ENCODE measurements at places on chromosomes 4 and X. TPM values are rescaled to one million over a fixed set of nuclear protein-coding genes. Genes with fewer than 3 reads are reported as not detected.

DSPP gene
- total RNA-seq, result not detected

GRCh38 chrX:119389214-119389613 is 9.9 kb upstream of the SLC25A43 start:
- peaks cover 3% of the 10 kb centered on the region for H3K36me3 ChIP-seq
- DNase-seq, result no peak
- peaks cover 7% of the 10 kb centered on the region for H3K27me3 ChIP-seq
- peaks cover 10% of the 10 kb centered on the region for H3K4me1 ChIP-seq

DNA sequence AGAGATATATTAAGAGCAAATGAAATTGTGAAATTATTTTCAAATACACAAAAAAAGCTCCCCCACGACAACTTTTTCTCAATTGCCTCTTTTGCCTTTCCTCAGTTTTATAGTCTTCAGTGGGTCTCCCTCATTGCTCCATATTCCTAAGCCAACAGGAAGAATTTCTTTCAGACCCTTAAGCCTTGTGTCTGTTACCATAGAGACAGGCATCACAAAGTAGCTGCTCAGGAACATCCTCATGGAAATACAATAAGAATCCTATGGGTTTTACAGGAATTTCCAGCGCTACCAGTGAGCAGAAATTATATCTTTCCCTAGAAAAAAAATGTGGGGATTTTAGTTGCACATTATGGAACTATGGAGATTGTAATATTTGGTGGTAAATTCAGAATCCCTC is 121.9 kb upstream of the DMD start:
- H3K27me3 ChIP-seq, result no peaks in the 10 kb centered on the region
- H3K4me1 ChIP-seq, result peaks cover 13% of the 10 kb centered on the region
- no peak overlapping the region for H3K27ac ChIP-seq
- no peak for DNase-seq

DNA sequence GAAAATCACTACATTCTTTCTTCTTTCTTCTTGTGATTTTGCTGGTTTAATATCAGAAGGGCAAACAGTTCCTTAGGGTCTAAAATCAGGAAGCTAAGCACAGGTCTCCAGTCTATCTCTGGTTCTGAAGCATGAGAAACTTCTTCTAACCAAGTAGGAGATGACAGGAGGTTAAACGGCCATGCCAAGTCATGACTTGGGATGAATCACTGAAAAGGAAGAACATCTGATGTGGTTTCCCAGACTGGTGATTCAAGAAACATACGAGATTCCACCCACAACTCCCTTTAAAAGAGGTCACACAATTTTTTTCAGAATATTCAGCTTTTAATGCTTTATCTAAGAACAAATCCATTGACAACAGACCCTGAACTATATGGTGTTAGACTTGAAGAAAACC is 684.0 kb upstream of the PRKX start:
- no peaks in the 10 kb centered on the region for H3K36me3 ChIP-seq
- H3K27ac ChIP-seq, result no peak overlapping the region
- H3K4me1 ChIP-seq, result no peaks in the 10 kb centered on the region
- no peak overlapping the region for H3K4me3 ChIP-seq

DNA sequence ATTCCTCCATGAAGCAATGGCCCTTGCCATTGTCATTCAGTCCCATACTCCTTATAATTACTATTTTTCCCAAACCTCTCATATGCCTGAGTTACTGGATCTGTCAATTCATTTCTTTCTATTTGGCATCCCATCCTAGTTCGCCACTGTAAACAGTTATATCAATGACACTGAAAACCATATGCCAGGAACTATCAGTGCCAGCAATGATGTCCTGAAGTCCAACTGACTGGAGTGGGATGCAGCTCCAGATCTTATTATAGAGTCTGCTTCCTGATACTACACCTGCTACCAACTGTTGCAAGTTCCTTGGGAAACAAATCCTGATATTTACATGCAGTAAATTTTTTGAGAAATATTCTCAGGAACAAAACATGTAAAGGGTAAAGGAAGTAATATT is 27.0 kb upstream of the BANK1 start:
- DNase-seq, result no peak
- H3K36me3 ChIP-seq, result no peaks in the 10 kb centered on the region
- no peak overlapping the region for H3K4me3 ChIP-seq
- H3K27ac ChIP-seq, result no peak overlapping the region
- H3K4me1 ChIP-seq, result peaks cover 16% of the 10 kb centered on the region

DNA sequence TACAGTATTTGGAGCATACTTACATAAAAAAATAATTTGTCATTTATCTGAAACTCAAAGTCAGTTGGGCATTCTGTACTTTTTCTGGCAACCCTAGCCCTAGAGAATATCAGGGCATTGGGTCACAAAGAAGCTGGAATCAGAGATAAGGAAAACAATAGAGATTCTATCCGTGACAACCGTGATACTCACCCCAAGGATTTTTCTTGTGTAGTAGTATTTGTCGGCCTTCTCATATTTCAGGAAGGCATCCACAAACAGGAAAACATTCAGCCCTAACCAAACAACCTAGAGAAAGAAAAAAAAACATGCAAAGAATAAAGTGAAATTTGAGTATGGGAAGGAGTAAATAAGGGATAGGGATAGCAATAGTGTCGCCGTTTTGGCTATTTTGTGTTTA is 3.6 kb downstream of the NOX1 start:
- no peak for DNase-seq
- no peaks in the 10 kb centered on the region for H3K27me3 ChIP-seq
- H3K4me1 ChIP-seq, result peaks cover 4% of the 10 kb centered on the region
- no peaks in the 10 kb centered on the region for H3K36me3 ChIP-seq
- H3K4me3 ChIP-seq, result no peak overlapping the region
- no peak overlapping the region for H3K27ac ChIP-seq

DNA sequence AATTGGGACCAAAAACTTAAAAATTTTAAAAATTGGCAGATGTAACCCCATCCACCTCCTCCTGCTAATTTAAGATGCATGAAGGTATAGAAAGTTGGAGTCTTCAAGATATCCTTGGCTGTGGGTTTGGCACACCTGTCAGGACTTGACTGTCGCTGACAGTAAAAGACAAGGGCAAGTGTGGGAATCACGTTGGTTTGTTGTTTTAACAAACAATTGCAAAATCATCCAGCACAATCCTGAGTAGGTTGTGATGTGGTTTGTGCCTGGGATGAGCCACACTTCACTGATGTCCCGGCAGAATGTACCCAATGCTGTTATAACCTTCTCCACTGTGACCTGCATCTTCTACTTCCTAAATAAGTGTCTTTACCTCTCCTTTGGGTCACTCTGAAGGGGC is 24.0 kb downstream of the HOPX start:
- H3K36me3 ChIP-seq, result no peaks in the 10 kb centered on the region
- no peak overlapping the region for H3K27ac ChIP-seq
- no peak overlapping the region for H3K4me3 ChIP-seq
- DNase-seq, result no peak
- H3K27me3 ChIP-seq, result peaks cover 98% of the 10 kb centered on the region
- H3K4me1 ChIP-seq, result peaks cover 24% of the 10 kb centered on the region

DNA sequence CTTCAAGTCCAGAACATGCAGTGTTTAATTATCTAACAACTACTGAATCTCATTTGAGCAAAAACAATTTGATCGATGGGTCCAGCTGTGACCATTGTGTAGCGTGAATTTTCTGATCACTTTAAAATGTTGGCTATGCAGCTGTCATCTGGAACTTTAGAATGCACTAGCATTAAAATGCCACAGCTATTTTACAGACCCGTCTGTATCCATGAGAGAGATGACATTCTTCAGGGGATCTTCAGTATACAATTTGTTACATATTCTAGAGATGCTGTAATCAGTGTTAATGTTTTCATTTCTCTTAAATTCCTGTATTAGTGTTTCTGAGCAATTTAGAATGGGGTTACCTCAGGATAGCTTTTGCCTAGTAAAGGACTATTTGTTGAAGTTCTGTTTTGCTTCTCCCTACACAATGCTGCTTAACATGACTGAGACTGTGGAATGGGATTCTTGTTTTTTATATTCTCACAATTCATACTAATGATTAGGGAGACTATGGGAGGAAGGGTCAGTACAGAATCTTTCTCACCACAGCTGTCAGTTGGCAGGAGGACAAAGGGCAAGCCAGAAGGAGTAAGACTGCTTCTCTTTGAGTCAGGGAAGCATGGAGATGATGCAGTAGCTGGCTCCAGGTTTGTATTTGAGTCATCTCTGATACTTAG is 13.2 kb upstream of the CTSO start:
- DNase-seq, result no peak
- H3K36me3 ChIP-seq, result no peaks in the 10 kb centered on the region
- no peak overlapping the region for H3K27ac ChIP-seq
- no peak overlapping the region for H3K4me3 ChIP-seq
- H3K4me1 ChIP-seq, result peaks cover 2% of the 10 kb centered on the region

Data from WTC11 (cell line).